ENCODE measurements at places on chromosomes 7 and 10.

DNA sequence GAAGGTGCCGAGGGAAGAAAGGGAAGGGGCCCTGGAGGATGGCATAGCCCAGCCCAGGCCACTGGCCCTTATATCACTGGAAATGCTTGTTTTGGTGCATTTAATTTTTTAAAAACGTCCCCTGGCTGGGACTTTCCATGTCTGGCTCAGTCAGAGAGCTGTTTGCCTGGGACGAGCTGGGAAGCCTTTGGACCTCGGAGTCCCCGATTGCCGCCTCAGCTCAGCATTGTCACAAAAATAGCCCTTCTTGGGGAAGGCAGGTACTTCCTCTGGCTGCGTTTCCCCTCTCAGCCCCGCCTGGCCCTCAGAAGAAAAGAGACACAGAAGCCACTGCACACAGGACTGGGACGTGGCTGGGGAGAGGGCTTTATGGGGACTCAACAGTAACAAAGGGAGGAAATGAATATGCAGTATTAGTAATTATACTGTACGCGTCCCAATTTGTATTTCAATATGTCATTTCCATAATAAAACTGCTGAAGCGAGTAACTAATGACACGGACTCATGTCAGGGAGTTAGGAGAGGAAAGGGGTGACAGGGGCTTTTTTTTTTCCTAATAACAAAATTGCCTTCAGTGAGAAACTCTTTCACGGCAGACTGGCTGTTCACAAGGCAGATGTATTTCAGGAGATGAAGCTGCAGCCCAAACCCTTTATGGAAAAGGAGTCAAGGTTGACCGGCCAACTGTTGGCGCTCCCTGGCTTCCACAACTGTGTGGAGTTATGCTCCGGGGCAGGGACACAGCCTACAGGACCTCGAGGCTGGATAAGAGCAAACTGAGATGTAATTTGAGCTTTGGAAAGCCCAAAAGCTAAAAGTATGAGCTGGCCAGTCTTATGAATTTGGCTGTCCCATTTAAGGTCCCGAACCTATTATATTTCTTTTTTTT is 31.0 kb upstream of the MXI1 start:
- no peak for DNase-seq

DNA sequence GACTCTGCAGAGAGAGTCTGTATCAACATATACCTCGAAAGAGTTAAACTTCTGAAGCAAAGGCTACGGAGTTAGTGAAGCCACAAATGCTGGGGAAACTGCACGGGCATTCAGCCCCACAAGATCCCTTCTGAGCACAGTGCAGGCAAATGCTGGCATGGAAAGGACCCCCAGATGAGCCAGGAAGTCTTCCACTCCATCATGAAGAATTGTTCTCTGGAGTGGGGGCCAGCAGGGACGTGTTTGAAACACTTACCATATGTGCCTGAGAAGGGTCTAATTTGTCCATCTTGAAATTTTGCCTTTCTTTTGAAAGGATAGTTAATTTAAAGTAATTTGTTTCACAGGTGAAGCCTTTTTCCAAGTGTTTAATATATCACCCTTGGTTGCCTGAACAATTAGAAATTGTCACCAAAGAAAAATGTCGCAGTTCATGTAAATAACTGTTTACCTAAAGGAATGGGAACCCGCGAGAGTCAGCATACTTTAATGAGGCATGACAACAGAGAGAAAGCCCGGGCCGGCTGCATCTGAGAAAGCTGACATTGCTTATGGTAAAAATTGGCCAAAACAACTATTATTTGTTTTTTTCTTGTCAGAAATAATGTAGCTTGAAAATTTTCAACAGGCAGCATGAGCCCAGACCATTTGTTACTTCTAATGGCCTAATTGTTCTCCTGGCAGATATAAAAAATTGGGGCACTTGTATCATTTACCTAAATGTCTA is 287.6 kb upstream of the MGMT start:
- DNase-seq, result no peak

DNA sequence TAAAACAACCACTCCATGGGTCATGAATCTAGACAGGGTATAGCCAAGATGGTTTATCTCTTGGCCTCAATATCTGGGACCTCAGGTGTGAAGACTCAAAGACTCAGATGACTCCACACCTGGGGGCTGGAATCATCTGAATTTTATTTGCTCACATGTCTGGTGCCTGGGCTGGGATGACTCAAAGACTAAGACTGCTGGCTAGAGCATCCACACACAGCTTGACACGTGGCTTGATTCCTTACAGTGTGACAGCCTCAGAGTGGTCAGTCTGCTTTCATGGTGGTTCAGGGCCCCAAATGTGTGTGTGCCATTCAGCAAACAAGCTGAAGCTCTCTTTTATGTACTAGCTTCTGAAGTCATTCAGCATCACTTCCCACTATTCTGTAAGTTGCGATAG is 333.7 kb downstream of the RNLS start:
- DNase-seq, result no peak

DNA sequence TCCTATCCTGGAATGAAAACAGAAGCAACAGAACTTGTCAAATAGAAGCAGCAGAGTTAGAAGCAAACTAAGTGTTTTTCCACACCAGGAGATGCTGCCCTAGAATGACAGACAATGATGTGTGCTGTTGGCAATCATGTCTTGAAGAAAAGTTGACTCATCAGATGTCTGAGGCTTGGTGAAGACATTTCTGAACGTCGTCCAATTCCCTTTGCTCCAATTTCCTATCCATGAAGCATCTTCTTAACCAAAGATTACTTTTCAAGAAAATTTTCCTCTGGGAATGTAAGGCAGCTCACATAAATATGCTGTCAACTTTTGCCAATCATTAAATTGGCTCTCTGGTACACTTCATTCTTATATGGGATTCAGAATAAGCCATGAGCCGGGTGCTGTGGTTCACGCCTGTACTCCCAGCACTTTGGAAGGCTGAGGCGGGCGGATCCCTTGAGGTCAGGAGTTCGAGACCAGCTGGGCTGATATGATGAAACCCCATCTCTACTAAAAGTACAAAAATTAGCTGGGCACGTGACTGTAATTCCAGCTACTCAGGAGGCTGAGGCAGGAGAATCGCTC is 34.6 kb downstream of the MALSU1 start:
- peak; percentile 87 for DNase-seq

- no peak for DNase-seq
Observed at GRCh38 chr7:31747553-31747952, 60.5 kb downstream of the PPP1R17 start.

DNA sequence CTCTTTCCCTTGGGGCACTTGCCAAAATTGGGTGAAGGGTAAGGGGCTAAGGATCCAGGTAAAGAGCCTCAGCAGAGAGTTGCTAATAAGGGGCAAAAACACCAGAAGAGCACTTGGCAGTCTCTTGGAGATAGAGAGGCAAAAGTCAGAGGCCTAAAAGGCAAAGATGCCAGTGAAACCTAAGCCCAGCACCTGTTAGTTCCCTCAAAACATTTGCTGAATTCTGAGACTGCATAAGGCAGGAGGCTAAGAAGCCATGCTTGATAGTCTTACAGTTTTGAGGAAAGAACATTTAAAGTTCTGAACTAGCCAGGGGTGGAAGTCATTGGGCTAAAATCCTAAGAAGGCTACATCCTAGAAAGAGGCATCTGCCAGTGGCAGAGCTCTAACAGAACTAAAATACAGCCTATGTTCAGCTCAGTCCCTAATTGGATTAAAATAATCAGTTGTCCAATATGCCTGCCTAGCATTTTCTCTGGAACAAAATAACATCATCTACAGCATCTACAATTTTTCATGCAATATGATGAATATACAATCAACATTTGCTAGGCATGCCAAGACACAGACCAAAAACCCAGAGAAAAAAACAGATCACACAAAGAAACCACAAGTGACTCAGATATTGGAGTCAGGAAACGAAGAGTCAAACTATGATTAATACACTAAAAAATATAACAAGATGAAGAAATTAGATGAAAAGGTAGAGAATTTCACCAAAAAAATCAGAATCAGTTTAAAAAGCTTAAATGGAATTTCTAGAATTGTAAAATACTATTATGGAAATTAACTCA is 7.7 kb downstream of the HTR7 start:
- DNase-seq, result no peak

- no peak for DNase-seq
Observed at GRCh38 chr10:72087969-72088888, at the start of gene SPOCK2. Gene SPOCK2 (minus strand): TSS chr10:72088551. CDS start chr10:72088328, 223 bp downstream.

- no peak for DNase-seq
Observed at GRCh38 chr7:123260428-123260960, 60.7 kb upstream of the SLC13A1 start.

DNA sequence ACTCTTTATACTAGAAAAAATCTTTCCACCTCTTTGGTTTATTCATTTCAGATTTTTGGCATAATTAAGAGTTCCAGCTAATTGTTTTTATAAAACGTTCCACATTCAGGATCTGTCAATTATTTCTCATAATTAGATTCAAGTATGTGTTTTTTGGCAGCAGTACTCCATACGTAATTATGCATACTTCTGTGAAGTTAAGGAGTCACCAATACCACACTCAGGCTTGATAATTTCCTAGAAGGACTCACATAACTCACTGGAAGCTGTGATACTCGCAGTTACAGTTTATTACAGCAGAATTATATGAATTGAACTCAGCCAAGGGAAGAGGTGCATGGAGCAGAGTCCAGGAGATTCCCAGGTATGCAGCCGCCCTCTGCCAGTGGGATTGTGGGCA is 290.5 kb upstream of the AKR1E2 start:
- DNase-seq, result no peak

GRCh38 chr10:108615576-108616320 is 1307.6 kb downstream of the XPNPEP1 start:
- DNase-seq, result no peak

DNA sequence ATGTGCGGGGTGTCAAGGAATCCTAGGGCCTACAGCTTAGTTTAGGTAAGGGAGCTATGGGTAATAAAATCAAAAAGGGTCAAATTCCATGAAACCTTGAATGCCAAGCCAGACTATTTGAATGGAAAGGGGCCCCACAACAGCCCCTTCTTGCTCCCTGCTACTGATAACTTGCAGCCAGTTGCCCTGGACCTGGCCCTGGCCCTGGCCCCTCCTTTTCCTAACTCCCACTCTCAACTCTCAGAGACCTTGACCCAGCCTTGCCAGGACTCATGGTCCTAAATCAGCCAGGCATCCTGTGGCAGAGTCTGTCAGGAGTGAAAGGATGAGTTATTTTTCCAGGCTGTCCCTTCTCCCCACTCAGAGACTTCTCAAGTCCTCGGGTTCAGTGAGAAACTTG is 5.9 kb downstream of the KCNIP2 start:
- DNase-seq, result no peak

DNA sequence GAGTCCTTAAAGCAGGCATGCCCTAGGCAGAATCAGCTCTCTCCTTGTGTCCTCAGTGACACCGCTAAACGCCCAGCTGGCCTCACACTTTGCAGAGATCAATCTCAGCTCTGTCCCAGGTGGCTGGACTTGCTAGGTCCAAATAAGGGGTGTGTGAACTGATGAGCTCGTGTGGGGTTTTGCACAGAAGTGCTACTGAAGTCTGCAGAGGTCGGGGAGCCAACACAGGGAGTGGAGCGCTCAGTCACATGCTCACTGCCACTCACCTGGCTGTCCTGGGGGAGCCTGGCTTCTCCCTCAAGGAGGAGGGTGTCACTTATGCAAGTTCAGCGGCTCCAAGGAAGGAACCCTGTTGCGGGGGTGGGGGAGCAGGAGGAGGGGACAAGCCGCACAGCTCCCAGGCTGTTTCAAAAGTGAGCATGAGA is 2.0 kb downstream of the ELN start:
- no peak for DNase-seq

DNA sequence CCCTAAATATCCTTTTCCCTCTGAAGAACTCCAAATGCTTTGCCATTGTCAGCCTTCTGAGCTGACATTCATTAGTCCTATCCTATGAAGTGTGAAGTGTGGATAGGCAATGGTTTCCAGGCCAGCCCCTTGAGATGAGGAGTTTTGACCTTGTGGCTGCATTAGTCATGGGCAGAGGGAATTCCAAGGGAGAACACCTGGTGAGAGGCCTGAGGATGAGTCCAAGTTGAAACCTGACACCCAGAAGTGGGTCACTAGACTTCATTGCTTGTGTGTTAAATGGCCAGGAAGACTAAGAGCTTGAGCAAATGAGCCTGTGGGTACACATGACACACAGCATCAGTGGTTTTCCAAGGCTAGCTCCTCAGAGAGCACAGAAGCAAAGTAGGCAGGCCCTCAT is 260.8 kb downstream of the SKAP2 start:
- no peak for DNase-seq

DNA sequence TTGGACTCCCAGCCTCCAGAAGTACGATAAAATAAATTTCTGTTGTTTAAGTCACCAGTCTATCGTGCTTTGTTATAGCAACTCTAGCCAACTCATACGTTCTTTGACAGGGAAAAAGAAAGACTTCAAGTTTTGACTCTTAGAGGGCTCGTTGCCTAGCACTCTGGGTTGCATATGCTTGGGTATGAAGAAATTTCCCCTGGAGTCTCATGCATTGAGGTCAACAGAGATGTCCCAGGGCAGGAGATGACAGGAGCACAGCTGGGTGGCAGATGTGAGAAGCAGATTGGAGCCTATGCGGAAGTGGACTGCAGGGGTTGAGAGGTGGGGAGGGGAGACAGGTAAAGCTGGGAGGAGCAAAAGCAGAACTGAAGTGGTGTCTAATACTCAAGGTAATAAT is 63.3 kb upstream of the JAZF1 start:
- no peak for DNase-seq
